ENCODE measurements at places on chromosomes 3 and 15. TPM values are rescaled to one million over a fixed set of nuclear protein-coding genes. Genes with fewer than 3 reads are reported as not detected.

GRCh38 chr3:158802409-158803268 is 785 bp downstream of the MFSD1 start:
- no peak overlapping the region for H3K27ac ChIP-seq
- DNase-seq, result no peak
- peaks cover 10% of the 10 kb centered on the region for H3K27me3 ChIP-seq
- peak overlapping the region; percentile 82 for H3K4me3 ChIP-seq
- no peaks in the 10 kb centered on the region for H3K36me3 ChIP-seq
- no peaks in the 10 kb centered on the region for H3K4me1 ChIP-seq

- no peaks in the 10 kb centered on the region for H3K27me3 ChIP-seq
- H3K4me3 ChIP-seq, result no peak overlapping the region
- H3K4me1 ChIP-seq, result no peaks in the 10 kb centered on the region
Measured at GRCh38 chr3:101413656-101414055, 93.3 kb upstream of the IMPG2 start.

- H3K4me3 ChIP-seq, result no peak overlapping the region
- peak; percentile 79 for DNase-seq
- H3K27ac ChIP-seq, result no peak overlapping the region
Measured at GRCh38 chr3:185976977-185977678, 39.3 kb upstream of the TRA2B start.

- H3K36me3 ChIP-seq, result peaks cover 68% of the 10 kb centered on the region
- DNase-seq, result no peak
- no peaks in the 10 kb centered on the region for H3K27me3 ChIP-seq
- H3K4me1 ChIP-seq, result no peaks in the 10 kb centered on the region
- no peak overlapping the region for H3K4me3 ChIP-seq
- no peak overlapping the region for H3K27ac ChIP-seq
Measured at GRCh38 chr15:63628123-63628822, 31.1 kb downstream of the FBXL22 start.

DNA sequence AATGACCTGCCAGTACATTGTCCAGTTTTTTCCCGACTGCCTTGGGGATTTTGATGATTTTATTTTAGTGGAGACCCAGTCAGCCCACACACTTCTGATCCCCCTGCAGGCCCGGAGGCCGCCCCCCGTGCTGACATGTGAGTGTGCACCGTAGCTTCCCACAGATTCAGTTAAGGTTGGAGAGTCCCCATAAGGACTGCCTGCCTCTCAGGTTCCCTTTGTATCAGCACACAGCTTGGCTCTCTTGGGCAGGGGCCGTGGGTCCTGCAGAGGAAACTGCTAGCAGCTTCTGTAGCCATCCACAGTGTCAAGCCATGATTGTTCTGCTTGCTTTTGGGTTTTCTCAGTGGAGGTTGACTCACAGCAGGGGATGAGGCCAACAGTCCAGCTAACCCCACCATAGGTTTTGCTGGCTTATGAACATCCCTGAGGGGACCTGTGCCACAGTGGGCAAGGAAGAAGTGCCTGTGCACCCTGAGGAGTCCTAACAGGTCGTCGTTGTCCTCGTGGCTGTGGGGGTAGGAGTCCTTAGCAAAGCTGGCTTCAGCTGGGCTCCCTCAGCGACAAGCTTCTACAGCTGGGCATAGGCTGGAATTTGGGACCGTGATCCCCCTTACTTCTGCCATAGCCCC is 46.4 kb downstream of the DLEC1 start:
- H3K4me1 ChIP-seq, result no peaks in the 10 kb centered on the region
- H3K36me3 ChIP-seq, result peaks cover 13% of the 10 kb centered on the region
- H3K27me3 ChIP-seq, result no peaks in the 10 kb centered on the region
- DNase-seq, result no peak
- no peak overlapping the region for H3K27ac ChIP-seq

- no peak overlapping the region for H3K4me3 ChIP-seq
- no peaks in the 10 kb centered on the region for H3K36me3 ChIP-seq
- H3K27me3 ChIP-seq, result no peaks in the 10 kb centered on the region
Measured at GRCh38 chr3:153740109-153740508, 381.1 kb upstream of the ARHGEF26 start.

The MGA gene
- total RNA-seq, result 62.7 TPM

GRCh38 chr3:57019057-57019456 is 41.4 kb upstream of the SPATA12 start:
- H3K27me3 ChIP-seq, result no peaks in the 10 kb centered on the region
- no peaks in the 10 kb centered on the region for H3K36me3 ChIP-seq
- no peak overlapping the region for H3K27ac ChIP-seq
- no peak for DNase-seq
- H3K4me1 ChIP-seq, result peaks cover 19% of the 10 kb centered on the region
- no peak overlapping the region for H3K4me3 ChIP-seq

GRCh38 chr15:75565062-75565970 is 13.8 kb downstream of the PTPN9 start:
- H3K36me3 ChIP-seq, result peaks cover 25% of the 10 kb centered on the region
- no peaks in the 10 kb centered on the region for H3K27me3 ChIP-seq
- no peak for DNase-seq
- no peaks in the 10 kb centered on the region for H3K4me1 ChIP-seq
- no peak overlapping the region for H3K27ac ChIP-seq
- H3K4me3 ChIP-seq, result no peak overlapping the region

GRCh38 chr15:92451225-92451825 is 57.6 kb downstream of the ST8SIA2 start:
- no peak overlapping the region for H3K27ac ChIP-seq
- H3K4me3 ChIP-seq, result no peak overlapping the region
- no peak for DNase-seq

The CLDN18 gene
- total RNA-seq, result not detected

The HRH1 gene
- 0.74 TPM for total RNA-seq

DNA sequence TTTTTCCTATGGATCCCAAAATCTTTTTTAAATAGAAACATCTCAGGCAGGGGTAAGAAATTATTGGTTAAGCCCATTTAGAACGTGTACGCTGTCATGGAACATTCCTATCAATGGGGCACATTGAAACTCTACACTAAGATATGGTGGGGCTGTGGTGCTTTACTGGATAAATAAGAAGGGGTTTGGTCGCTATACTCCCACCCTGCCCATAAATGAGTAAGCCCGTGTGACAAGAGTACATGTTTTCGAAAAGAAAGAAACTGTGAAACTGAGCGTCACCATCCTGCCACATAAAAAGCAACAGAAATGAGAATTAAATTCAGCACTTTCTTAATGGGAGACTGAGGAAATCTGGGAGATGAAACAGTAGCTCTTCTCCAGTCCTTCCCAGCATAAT is 929.7 kb upstream of the CFAP20DC start:
- H3K4me3 ChIP-seq, result no peak overlapping the region
- H3K4me1 ChIP-seq, result no peaks in the 10 kb centered on the region
- H3K27ac ChIP-seq, result no peak overlapping the region
- no peaks in the 10 kb centered on the region for H3K27me3 ChIP-seq

DNA sequence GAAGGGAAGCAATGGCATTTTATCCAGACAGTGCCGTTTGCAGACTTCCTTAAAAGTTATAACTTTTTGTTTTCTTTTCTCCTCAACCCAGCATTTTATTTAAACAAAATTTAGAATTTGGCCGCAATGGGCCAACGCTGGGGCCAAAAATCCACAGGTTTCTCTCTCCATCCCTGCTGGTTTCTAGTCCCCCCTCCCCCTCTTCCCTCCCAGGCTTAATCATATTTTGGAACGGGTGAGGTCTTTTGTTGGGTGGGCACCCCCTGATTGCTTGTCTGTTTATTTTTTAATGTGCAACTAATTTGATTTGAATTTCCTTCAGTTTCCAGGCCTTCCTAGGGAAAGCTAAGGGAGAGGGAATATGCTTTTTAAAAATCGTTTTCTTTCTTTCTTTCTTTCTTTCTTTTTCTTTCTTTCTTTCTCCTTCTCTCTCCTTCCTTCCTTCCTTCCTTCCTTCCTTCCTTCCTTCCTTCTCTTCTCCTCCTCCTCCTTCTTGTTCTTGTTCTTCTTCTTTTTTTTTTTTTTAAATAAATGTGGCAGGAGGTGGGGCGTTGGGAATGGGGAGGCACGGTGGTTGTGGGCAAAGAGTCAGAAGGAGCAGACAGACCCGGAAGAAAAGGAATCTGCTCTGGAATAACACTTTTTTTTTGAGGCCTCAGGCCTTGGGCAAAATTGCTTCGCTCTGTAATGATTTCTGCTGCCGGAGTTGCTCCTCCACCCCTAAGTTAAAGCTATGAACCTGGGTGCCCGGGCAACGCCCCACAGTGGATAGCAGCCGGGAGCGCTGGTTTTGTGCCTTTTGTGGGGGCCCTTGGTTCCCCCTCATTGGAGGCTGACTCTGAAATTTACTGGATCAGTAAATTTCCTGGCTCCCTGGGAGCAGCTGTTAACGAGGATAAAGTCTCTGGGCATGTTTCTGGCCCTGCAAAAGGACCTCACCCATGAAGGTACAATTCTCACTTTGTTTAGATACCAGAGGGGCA is 1.9 kb downstream of the FNDC3B start:
- H3K4me3 ChIP-seq, result peak overlapping the region; percentile 87
- no peak overlapping the region for H3K27ac ChIP-seq
- no peaks in the 10 kb centered on the region for H3K36me3 ChIP-seq
- peaks cover 5% of the 10 kb centered on the region for H3K4me1 ChIP-seq
- no peak for DNase-seq

DNA sequence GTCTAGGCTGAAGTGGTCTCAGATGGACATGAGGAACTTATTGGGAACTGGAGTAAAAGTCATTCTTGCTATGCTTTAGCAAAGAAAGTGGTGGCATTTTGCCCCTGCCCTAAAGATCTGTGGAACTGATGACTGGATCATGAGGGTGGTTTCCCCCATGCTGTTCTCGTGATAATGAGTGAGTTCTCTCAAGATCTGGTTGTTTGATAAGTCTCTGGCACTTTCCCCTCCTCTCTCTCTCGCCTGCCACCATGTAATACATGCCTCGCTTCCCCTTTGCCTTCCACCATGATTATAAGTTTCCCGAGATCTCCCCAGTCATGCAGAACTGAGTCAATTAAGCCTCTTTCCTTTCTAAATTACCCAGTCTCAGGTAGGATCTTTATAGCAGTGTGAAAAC is 11.5 kb upstream of the MLF1 start:
- DNase-seq, result no peak
- peaks cover 14% of the 10 kb centered on the region for H3K36me3 ChIP-seq
- peaks cover 4% of the 10 kb centered on the region for H3K4me1 ChIP-seq
- no peak overlapping the region for H3K27ac ChIP-seq
- no peaks in the 10 kb centered on the region for H3K27me3 ChIP-seq

GRCh38 chr15:94691169-94691568 is 459.8 kb downstream of the MCTP2 start:
- no peak overlapping the region for H3K27ac ChIP-seq
- H3K27me3 ChIP-seq, result no peaks in the 10 kb centered on the region
- H3K4me1 ChIP-seq, result no peaks in the 10 kb centered on the region
- no peak for DNase-seq

The SH3BP5 gene
- 6.8 TPM for total RNA-seq

DNA sequence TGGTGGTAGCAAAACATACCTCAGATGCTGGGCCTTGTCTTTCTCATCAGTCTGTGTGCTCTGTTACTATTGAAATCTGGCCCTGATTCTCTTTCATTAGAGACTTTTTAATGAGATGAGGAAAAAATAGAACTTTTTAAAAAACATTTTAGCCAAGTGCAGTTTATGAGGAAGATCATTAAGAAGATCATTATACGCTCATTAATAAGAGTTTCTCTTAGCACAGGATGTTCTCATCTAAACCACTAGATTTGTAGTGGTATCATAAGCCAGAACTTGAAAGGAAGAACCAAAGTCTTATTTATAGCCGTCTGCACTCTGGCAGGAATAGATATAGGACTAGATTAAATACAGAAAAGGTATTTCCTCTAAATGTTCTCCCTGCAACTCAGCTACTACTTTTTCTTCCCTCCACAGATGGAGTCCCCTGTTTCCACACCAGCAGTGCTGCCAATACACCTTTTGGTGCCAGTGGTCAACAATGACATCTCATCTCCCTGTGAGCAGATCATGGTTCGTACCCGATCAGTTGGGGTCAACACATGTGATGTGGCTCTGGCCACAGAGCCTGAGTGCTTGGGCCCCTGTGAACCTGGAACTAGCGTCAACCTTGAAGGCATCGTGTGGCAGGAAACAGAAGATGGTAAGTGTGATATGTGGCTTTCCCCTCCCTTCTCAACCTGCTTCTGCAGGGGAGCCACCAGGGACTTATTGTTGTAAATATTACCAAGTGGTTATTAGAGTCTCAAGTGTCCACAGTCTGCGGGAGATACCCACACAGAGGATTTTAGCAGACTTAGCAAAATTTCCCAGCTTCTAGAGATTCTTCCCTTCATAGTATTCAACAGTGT is 152.8 kb downstream of the RBPMS2 start:
- no peak overlapping the region for H3K4me3 ChIP-seq
- peaks cover 5% of the 10 kb centered on the region for H3K36me3 ChIP-seq
- H3K27me3 ChIP-seq, result no peaks in the 10 kb centered on the region
- no peak for DNase-seq

The IL17RD gene
- total RNA-seq, result 31.7 TPM

GRCh38 chr3:103136621-103137020 is 701.8 kb downstream of the ZPLD1 start:
- H3K4me3 ChIP-seq, result no peak overlapping the region
- H3K27me3 ChIP-seq, result no peaks in the 10 kb centered on the region
- H3K27ac ChIP-seq, result no peak overlapping the region
- no peaks in the 10 kb centered on the region for H3K36me3 ChIP-seq
- no peaks in the 10 kb centered on the region for H3K4me1 ChIP-seq

- DNase-seq, result no peak
- no peak overlapping the region for H3K4me3 ChIP-seq
- no peaks in the 10 kb centered on the region for H3K27me3 ChIP-seq
- H3K36me3 ChIP-seq, result peaks cover 9% of the 10 kb centered on the region
Measured at GRCh38 chr15:99170476-99171065, 65.7 kb downstream of the SYNM start.

The CEP152 gene
- 10.9 TPM for total RNA-seq

The PRTG gene
- total RNA-seq, result 4.4 TPM
